ENCODE measurements at places on chromosomes 16 and 17. TPM values are rescaled to one million over a fixed set of nuclear protein-coding genes. Genes with fewer than 3 reads are reported as not detected.

FBXW10B gene
- total RNA-seq = not detected

UTP4 gene
- 21.5 TPM for total RNA-seq

DLX4 gene
- under 0.01 TPM for total RNA-seq

SRL gene
- total RNA-seq = under 0.01 TPM

C16orf89 gene
- not detected for total RNA-seq

NPIPB9 gene
- 0.54 TPM for total RNA-seq

GNGT2 gene
- 0.27 TPM for total RNA-seq

RHBDL1 gene
- total RNA-seq = 0.54 TPM

SEPTIN1 gene
- total RNA-seq = 38.2 TPM

CSH2 gene
- not detected for total RNA-seq

FCSK gene
- 11.6 TPM for total RNA-seq

TRPV2 gene
- 149 TPM for total RNA-seq

TMIGD1 gene
- not detected for total RNA-seq

TACO1 gene
- total RNA-seq = 7.8 TPM

PLLP gene
- 0.27 TPM for total RNA-seq

COX4I1 gene
- 368 TPM for total RNA-seq

CACNG1 gene
- total RNA-seq = not detected

SNF8 gene
- 43.4 TPM for total RNA-seq

EVI2B gene
- total RNA-seq = 20.7 TPM

ZFP3 gene
- total RNA-seq = 1.3 TPM

CCDC137 gene
- 8.3 TPM for total RNA-seq

CHD9 gene
- total RNA-seq = 44.7 TPM

TBX6 gene
- total RNA-seq = 2.2 TPM

ANKRD40CL gene
- total RNA-seq = 0.27 TPM

SLC6A2 gene
- total RNA-seq = 0.27 TPM

RAP1GAP2 gene
- total RNA-seq = 28.0 TPM

PRR35 gene
- total RNA-seq = under 0.01 TPM

CCL4 gene
- total RNA-seq = 1.6 TPM

SCGB1C2 gene
- not detected for total RNA-seq

HOXB13 gene
- total RNA-seq = not detected

NOD2 gene
- total RNA-seq = 4.0 TPM

FAM171A2 gene
- 9.2 TPM for total RNA-seq

PRR29 gene
- 1.6 TPM for total RNA-seq

FTO gene
- 40.1 TPM for total RNA-seq

SEPTIN12 gene
- not detected for total RNA-seq

CHRNE gene
- total RNA-seq = 5.4 TPM

RNF222 gene
- total RNA-seq = 0.27 TPM

All from hematopoietic multipotent progenitor cell (in vitro differentiated cells).